ENCODE measurements at places on chromosomes 11 and 22. TPM values are rescaled to one million over a fixed set of nuclear protein-coding genes. Genes with fewer than 3 reads are reported as not detected.

GRCh38 chr11:1408346-1408745 is 18.6 kb downstream of the BRSK2 start:
- H3K36me3 ChIP-seq, result no peaks in the 10 kb centered on the region
- no peak overlapping the region for H3K4me3 ChIP-seq
- H3K4me1 ChIP-seq, result no peaks in the 10 kb centered on the region
- H3K27me3 ChIP-seq, result no peaks in the 10 kb centered on the region
- no peak overlapping the region for H3K27ac ChIP-seq

DNA sequence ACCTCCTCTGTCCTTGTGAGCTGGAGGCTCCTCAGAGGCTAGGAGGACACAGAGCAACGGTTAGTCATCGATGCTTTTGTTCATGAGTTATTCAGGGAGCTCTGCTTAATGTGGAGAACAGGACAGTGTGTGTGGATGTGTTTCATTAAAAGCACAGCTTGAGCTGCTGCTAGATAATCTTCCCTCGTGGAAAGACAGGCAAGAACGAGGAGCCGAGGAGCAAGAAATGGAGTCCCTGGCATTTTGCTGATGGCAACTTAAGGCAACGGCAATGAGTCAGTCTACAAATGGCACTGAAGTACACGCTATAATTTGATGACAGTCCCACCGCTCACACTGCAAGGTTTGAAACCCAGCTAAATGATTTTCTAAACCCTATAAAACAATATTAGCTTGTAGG is 106.2 kb downstream of the IGLL1 start:
- H3K36me3 ChIP-seq, result no peaks in the 10 kb centered on the region
- H3K27me3 ChIP-seq, result no peaks in the 10 kb centered on the region
- H3K4me1 ChIP-seq, result no peaks in the 10 kb centered on the region
- H3K4me3 ChIP-seq, result no peak overlapping the region
- no peak overlapping the region for H3K27ac ChIP-seq

- no peaks in the 10 kb centered on the region for H3K36me3 ChIP-seq
- DNase-seq, result no peak
- H3K4me3 ChIP-seq, result no peak overlapping the region
- H3K27me3 ChIP-seq, result no peaks in the 10 kb centered on the region
- H3K27ac ChIP-seq, result no peak overlapping the region
Measured at GRCh38 chr11:9947231-9947864, 283.5 kb downstream of the SWAP70 start.

- no peak overlapping the region for H3K27ac ChIP-seq
- H3K4me3 ChIP-seq, result no peak overlapping the region
- no peaks in the 10 kb centered on the region for H3K4me1 ChIP-seq
- H3K36me3 ChIP-seq, result no peaks in the 10 kb centered on the region
- H3K27me3 ChIP-seq, result no peaks in the 10 kb centered on the region
Measured at GRCh38 chr11:61095021-61095420, 7.3 kb upstream of the CD5 start.

DNA sequence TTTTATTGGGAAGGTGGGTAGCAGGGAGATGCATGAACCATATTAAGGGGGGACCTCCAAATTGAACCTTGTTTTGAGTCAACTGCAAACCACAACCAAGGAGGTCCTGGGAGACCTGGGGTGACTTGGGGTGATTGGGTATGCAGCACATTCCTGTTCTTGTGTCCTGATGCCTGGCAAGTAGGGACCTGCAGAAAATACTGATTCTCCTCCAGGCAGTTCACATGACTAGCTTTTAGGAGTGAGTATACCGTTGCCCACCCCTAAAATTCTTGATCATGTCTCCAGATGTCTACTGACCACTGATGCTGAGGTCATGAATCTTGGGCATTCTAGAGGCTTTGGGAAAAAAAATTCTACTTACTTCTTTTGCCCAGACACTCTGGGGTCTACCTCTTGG is 6.3 kb downstream of the EHF start:
- DNase-seq, result no peak
- no peak overlapping the region for H3K27ac ChIP-seq
- no peak overlapping the region for H3K4me3 ChIP-seq
- H3K36me3 ChIP-seq, result no peaks in the 10 kb centered on the region

DNA sequence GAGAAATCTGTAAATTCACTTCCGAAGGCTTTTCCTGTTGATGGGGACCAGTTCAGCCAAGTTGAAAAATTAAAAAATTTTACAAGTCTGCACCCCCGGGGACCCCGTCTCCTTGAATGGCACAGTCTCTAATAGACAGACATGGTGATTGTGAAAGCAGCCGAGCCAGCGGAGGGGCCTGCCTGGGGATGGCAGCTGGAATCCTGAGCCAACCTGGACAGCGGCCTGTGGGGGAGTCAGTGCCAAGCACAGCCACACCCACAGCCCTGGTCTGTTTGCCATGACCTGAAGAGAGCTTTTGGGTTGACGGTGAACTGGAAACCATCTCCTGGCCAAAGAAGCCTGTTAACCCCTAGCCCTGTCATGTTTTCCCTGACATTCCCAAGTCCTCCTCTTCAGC is 64.7 kb downstream of the PARVG start:
- no peaks in the 10 kb centered on the region for H3K36me3 ChIP-seq
- no peaks in the 10 kb centered on the region for H3K4me1 ChIP-seq
- no peaks in the 10 kb centered on the region for H3K27me3 ChIP-seq
- DNase-seq, result no peak
- H3K27ac ChIP-seq, result no peak overlapping the region
- H3K4me3 ChIP-seq, result no peak overlapping the region

- DNase-seq, result peak; percentile 21
- H3K4me3 ChIP-seq, result no peak overlapping the region
- H3K27ac ChIP-seq, result no peak overlapping the region
- no peaks in the 10 kb centered on the region for H3K27me3 ChIP-seq
Measured at GRCh38 chr11:15730995-15731385, 616.3 kb downstream of the INSC start.

DNA sequence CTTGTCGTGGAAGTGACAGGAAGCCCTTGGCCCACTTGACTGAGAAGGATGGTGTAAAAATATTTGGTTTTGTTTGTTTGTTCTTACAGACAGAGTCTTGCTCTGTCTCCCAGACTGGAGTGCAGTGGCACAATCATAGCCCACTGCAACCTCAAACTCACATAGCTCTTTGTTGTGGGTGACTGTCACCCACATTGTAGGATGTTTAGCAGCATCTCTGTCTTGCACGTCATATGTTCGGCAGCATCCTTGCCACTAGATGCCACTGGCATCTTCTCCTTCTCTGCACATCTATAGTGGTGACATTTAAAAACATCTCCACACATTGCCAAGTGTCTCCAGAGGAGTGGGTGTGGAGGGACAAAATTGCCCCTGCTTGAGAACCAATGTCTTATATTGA is 56.8 kb downstream of the PRR5L start:
- H3K27ac ChIP-seq, result no peak overlapping the region
- H3K36me3 ChIP-seq, result no peaks in the 10 kb centered on the region
- no peak overlapping the region for H3K4me3 ChIP-seq
- no peaks in the 10 kb centered on the region for H3K4me1 ChIP-seq
- no peak for DNase-seq

DNA sequence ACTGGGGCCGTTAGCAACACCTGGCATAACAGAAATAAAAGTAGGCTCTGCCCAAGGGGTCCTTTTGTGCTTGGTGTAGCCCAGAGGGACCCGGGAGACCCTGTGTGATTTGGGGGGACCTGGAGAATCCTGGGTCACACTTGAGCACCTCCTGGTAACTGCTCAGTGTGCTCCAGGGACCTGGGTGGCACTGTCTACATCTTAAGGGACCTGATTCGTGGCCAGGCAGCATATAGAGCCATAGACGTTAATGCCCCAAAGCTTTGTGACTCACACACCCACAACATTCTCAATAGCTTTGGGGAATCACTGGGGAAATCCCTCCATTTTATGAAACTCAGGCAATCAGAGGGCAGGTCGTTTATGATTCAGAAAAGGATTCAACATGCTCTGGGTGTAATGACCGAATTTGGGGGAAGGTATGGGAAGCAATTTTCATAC is 3.6 kb upstream of the IGF2 start:
- no peak for DNase-seq
- H3K36me3 ChIP-seq, result no peaks in the 10 kb centered on the region
- H3K4me3 ChIP-seq, result no peak overlapping the region
- H3K4me1 ChIP-seq, result peaks cover 8% of the 10 kb centered on the region
- H3K27me3 ChIP-seq, result peaks cover 80% of the 10 kb centered on the region
- H3K27ac ChIP-seq, result no peak overlapping the region

- H3K4me3 ChIP-seq, result no peak overlapping the region
- H3K27ac ChIP-seq, result no peak overlapping the region
- peaks cover 12% of the 10 kb centered on the region for H3K4me1 ChIP-seq
- H3K36me3 ChIP-seq, result no peaks in the 10 kb centered on the region
Measured at GRCh38 chr11:110301577-110301976, 5.2 kb upstream of the RDX start.

GRCh38 chr22:30949934-30950660 is 18.5 kb downstream of the MORC2 start:
- DNase-seq, result no peak
- no peaks in the 10 kb centered on the region for H3K27me3 ChIP-seq
- peaks cover 94% of the 10 kb centered on the region for H3K36me3 ChIP-seq
- H3K4me1 ChIP-seq, result peaks cover 8% of the 10 kb centered on the region
- H3K27ac ChIP-seq, result no peak overlapping the region

GRCh38 chr22:29581799-29582198 is 886 bp upstream of the NIPSNAP1 start:
- no peak overlapping the region for H3K27ac ChIP-seq
- no peak for DNase-seq
- no peaks in the 10 kb centered on the region for H3K36me3 ChIP-seq

GRCh38 chr11:25065746-25066145 is 568.9 kb downstream of the LUZP2 start:
- no peaks in the 10 kb centered on the region for H3K27me3 ChIP-seq
- no peak overlapping the region for H3K4me3 ChIP-seq
- no peaks in the 10 kb centered on the region for H3K4me1 ChIP-seq
- no peaks in the 10 kb centered on the region for H3K36me3 ChIP-seq
- no peak overlapping the region for H3K27ac ChIP-seq

DNA sequence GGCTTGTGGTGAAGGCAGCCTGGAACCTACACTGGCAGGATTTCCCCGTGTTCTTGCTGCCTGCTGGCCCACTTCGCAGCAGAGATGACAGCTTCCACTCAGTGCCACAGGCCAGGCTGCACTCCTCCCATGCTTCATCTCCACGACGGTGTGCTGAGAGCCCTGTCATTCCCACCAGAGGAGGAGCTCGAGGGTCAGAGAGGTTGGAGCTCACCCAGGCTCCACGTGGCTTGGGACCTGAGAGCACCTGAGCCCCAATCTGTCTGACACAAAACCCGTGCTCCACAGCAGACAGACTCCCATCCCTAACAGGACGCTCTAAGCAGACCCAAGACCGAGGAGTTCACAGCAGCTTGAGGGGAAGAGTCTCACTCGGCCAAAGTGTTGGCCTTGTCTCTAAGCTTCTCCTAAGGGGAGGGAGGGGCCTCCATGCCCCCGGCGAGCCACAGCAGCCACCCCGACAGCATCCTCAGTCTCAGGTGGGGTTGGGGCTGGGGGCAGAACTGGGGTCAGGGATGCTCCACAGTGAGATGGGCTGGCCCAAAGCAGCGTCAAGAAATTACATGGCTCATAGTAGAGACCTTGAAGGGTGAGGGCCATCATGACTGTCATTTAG is 10.7 kb downstream of the LRFN4 start:
- H3K27ac ChIP-seq, result no peak overlapping the region
- H3K4me3 ChIP-seq, result no peak overlapping the region
- no peak for DNase-seq
- H3K36me3 ChIP-seq, result peaks cover 28% of the 10 kb centered on the region

DNA sequence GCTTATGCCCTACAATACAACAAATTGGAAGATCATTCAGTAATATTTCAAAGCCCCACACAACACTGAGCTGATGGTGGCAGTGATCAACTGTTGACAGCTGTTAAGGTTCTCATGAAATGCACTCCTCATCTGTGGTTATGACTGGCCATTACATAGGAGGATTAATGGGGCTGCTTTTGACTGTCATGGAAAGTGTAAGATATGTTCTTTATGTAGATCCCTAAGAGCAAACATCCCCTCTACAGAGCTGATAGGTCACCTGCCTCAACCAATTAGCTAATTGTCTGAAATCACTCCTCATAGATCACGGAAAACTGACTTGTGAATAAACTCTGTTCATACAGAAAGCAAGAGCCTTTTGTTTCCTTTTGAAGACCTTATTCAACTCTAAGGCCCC is 78.1 kb downstream of the GAB2 start:
- no peaks in the 10 kb centered on the region for H3K27me3 ChIP-seq
- no peaks in the 10 kb centered on the region for H3K36me3 ChIP-seq
- no peak overlapping the region for H3K27ac ChIP-seq
- no peaks in the 10 kb centered on the region for H3K4me1 ChIP-seq
- H3K4me3 ChIP-seq, result no peak overlapping the region
- DNase-seq, result no peak

DNA sequence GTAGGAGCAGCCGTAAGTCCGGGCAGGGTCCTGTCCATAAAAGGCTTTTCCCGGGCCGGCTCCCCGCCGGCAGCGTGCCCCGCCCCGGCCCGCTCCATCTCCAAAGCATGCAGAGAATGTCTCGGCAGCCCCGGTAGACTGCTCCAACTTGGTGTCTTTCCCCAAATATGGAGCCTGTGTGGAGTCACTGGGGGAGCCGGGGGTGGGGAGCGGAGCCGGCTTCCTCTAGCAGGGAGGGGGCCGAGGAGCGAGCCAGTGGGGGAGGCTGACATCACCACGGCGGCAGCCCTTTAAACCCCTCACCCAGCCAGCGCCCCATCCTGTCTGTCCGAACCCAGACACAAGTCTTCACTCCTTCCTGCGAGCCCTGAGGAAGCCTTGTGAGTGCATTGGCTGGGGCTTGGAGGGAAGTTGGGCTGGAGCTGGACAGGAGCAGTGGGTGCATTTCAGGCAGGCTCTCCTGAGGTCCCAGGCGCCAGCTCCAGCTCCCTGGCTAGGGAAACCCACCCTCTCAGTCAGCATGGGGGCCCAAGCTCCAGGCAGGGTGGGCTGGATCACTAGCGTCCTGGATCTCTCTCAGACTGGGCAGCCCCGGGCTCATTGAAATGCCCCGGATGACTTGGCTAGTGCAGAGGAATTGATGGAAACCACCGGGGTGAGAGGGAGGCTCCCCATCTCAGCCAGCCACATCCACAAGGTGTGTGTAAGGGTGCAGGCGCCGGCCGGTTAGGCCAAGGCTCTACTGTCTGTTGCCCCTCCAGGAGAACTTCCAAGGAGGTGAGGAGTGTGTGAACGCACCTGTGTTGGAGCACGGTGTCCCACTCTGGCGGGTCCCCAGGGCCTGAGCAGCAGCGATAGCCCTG is at the start of gene TAGLN:
TAGLN (plus strand) TSS at position 318 of the 863 bp plus-strand sequence. CDS start 3,644 bp downstream, outside the sequence.
- no peaks in the 10 kb centered on the region for H3K36me3 ChIP-seq
- H3K4me1 ChIP-seq, result no peaks in the 10 kb centered on the region
- peak; percentile 85 for DNase-seq
- peak within 1 kb of the TSS; percentile 58 for H3K4me3 ChIP-seq
- H3K27me3 ChIP-seq, result no peaks in the 10 kb centered on the region

Gene LARGE2
- not detected for total RNA-seq

Gene OR8D4
- total RNA-seq, result not detected

Gene UCP2
- total RNA-seq, result 57.7 TPM

Gene ELMOD1
- total RNA-seq, result 2.8 TPM

Gene PRR33
- total RNA-seq, result 1.6 TPM

Gene UCP3
- 135 TPM for total RNA-seq

Gene DERL3
- total RNA-seq, result 0.54 TPM

Gene PANX2
- total RNA-seq, result 0.25 TPM

Gene KRTAP5-1
- total RNA-seq, result not detected

Data from psoas muscle (tissue), 8 donors.